ENCODE measurements at places on chromosomes 3 and 15. TPM values are rescaled to one million over a fixed set of nuclear protein-coding genes. Genes with fewer than 3 reads are reported as not detected.

CFAP100 gene
- total RNA-seq, result not detected

GREM1 gene
- total RNA-seq, result not detected

ACY1 gene
- total RNA-seq, result 34.3 TPM

COL6A6 gene
- total RNA-seq, result 0.18 TPM

TTBK2 gene
- total RNA-seq, result 17.7 TPM

WHAMM gene
- 22.1 TPM for total RNA-seq
